ENCODE measurements at places on chromosomes 2 and 18.
A peak's percentile ranks its signal among the peaks of the same experiment; 100 is the strongest.

DNA sequence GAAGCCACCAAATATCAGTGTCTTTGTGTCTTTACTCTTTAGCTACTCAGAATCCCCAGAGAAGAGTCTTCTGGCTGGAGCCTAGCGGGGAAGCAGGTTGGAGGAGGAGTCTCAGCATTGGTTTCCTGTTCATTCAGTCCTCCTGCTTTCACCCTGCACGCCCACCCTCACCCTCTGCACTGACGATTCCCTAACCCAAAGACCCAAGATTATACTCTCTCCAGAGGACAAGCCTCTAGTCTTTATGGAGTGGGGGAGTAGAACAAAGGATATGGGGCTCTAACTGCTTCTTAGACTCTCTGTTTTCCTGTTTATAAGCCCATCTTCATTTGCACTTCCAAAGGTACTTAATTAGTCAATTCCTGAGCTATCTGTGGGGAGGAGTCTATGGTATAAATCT is 338.8 kb downstream of the AGPS start:
- DNase-seq = no peak

DNA sequence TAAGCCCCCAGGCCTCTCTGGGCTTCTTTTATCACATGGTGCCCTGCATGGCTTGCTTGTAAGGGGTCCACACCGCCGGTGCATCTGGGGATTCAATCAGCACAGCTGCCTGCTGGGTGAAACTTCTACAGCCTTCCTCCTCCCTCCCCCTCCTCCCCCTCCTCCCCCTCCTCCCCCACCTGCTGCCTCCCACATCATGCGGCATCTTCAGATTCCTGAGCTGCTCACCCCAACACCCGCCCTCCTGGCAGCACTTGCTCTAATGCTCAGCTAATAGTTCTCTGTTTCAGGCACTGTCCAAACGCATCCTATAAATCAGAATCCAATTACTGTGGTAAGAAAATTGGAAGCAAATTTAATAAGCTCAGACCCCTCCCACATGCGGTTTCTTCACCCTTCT is 150.7 kb downstream of the GALNT14 start:
- no peak for DNase-seq

- DNase-seq = no peak
Measured at GRCh38 chr2:26811791-26812694, 26.2 kb downstream of the CENPA start.

DNA sequence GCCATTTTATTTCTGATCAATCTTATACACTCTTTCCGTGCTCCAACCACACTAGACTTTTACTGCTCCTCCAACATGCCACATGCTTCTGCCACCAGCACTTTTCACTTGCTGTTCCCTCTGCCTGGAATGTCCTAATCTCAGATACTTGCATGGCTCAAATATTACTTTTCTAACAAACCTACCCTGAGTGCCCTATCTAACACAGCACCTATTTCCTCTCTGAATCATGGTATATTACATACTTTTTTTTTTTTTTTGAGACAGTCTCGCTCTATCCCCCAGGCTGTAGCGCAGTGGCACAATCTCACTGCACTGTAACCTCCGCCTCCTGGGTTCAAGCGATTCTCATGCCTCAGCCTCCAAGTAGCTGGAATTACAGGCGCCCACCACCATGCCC is 166.3 kb upstream of the CAVIN2 start:
- no peak for DNase-seq

- DNase-seq = no peak
Measured at GRCh38 chr2:165624470-165624800, 154.9 kb downstream of the CSRNP3 start.

DNA sequence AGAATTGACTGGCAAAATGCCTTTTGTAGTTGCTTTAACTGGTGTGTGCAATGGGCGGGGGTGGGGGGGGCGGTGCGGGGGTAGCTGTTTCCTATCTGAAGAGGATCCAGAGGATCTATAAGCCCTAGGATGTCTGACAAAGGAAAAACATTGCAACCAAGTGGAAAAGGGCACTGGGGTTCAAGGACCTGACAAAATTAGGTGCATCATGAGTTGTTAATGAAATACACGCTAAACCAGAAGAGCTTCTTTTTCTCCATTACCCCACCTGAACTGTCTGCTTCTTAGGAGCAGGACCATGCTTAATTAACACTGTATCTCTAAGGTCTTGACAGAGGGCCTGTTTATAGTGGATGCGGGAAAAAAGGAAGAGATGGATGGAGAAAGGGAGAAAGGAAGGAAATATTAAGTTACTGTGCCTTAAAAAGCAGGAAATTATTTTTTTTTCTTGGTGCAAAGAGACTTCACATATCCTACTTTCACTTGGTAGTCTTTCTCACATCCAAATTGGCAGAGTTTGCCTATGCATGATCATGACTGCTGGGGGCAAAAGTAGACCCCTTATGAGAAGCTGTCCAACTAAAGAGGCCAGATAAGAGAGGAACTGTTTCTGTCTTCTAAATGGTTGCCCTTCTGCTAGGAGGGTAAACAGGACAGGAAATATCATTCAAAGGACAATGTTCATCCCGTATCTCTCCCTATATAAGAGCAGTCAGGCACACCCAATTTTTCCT is 4.6 kb downstream of the RND3 start:
- no peak for DNase-seq

DNA sequence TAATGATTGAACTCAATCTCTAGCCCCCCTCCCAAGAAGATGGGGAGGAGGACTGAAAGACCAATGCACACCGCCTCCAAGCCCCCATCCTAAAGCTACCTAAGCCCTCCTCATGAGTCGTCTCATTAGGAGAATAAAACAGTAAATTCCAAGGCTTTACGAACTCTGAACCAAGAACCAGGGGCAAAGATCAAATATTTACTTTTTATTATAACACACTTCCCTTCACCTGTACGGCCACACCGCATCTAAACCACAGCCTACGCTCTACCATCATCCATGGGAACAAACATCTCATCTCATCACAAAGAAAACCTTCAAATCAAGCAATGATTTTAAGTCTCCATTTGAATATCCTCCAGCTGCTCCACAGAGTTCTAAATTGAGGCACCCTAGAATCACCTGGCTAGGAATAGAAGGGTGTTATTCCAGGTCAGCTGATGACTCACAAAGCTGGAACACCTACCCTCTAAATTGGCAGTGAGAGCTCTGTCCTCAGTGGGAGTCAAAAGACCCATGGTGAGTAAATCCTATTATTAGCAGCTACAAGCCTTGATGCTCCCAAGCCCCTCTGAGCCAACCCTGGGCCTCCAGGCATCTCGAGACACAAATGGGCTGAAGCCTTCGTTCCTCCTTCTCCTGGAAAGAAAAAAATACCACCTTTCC is 45.6 kb upstream of the BZW1 start:
- no peak for DNase-seq

DNA sequence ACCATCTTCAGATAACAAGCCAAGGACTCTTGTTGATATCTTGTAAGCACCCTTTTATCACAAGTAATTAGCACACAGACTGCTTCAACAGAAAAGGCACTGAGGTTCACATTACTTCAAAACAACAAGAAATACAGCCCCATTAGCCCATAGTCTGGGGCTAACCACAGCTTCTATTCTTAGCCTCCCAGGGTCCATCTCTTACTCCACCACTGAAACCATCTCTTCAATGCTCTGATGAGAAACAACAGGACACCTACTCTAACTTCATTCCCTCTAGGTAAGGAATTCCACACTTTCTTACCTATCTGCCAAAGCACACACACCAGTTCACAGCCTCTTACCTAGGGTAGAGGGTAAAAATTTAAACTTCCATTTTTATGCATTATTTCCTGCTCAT is 26.4 kb upstream of the CYTIP start:
- DNase-seq = peak; percentile 65

DNA sequence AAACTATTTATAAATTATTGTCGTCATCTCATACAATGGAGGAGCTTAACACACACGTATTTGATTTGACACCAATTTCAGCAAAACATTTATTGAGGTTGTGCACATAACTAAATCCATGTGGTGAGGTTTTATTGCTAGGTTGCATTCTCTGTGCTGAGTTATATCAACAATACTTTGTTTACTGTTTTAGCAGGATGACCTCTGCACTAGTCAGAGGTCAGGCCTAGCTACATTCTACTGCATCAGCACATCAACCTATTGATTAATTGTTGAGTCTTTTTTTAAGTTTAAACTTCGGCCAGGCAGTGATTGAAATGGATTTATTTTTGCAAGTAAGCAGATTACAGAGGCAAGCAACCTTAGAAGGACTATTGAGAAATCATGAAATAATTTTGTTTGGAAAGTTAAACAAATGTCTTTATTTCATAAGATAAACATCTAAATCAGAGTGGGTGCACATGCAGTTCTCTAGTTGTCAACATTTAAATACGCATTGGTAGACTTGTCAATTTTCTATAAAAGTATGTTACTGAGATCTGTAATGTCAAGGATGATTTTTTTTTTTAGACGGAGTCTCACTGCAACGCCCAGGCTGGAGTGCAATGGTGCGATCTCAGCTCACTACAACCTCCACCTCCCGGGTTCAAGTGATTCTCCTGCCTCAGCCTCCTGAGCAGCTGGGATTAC is 75.2 kb upstream of the CD28 start:
- no peak for DNase-seq

DNA sequence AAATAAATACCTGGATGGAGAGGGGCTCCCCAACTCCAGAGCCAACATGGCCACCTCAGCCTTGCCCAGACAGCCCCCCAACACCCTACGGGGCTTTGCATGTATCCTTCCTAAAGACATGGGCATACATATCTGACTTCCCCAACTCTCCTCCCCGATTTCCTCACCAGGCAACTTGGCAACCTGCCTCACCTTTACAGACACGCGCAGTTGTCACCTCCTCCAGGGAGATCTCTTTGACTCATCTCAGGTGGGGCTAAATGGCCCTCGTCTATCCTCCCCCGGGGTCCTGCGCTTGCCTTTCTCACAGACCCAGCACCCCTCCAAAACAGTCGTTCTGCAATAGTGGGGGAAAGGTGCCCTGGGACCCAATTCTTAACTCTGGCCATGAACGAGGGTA is 10.6 kb upstream of the BIN1 start:
- DNase-seq = no peak

DNA sequence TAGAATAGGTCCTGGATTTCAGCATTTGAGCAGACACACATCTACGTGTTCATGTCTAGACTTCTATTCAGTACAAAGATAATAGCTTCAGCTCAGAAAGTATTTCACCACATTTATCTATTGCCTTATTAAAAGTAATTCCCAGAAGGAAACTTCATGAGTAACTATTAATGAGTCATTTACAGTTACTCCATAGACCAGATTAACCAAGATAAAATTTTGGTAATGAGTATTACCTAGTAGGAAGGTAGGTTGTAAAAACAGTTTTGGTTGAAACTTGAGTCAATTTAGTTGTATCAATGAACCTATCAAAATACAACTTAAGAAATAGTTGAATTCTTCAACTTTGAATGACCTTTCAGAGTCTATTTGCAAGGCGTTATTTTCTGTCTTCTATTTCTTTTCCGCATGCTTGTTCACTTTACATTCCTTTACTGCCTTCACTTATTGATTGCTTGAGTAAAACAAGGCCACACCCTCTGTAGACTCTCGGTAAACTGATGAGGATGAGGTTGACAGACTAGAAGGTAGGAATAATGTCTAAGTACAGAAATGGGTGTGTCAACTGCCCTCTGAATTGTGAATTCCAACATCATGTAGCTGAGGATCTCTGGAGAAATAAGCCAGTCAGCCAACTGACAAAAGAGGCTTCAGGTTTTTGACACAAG is 1165.6 kb upstream of the ZEB2 start:
- no peak for DNase-seq

GRCh38 chr2:218733171-218734021 is 22.8 kb downstream of the TTLL4 start:
- peak; percentile 62 for DNase-seq

GRCh38 chr2:199552141-199552540 is 94.4 kb upstream of the SATB2 start:
- no peak for DNase-seq

DNA sequence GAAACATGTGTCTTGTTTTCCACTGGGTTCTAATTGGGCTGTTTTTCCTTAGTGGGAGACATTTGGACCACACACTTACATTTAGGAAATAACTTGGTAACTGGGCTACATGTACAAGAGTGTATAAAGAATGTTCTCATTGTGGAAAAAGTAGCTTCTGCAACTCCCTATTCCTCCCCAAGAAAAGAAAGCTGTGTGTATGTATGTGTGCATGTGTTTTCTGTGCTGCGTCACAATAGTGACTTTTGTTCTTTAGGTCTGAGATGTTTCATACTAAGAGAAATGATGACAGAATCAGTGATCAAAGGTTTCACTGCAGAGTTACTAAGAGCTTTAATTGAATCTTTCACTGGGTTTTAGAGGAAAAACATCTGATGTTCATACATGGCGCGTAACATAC is 82.7 kb downstream of the TANC1 start:
- DNase-seq = no peak

- no peak for DNase-seq
Measured at GRCh38 chr2:186717320-186718007, 23.6 kb downstream of the FAM171B start.

All from KBM-7 (cell line).